ENCODE measurements at places on chromosomes 16 and 17.

- no peak for DNase-seq
These were observed 6.1 kb downstream of the DNAI2 start for GRCh38 chr17:74280093-74280513.

GRCh38 chr16:80852261-80852872 is 48.0 kb upstream of the CDYL2 start:
- DNase-seq = no peak

DNA sequence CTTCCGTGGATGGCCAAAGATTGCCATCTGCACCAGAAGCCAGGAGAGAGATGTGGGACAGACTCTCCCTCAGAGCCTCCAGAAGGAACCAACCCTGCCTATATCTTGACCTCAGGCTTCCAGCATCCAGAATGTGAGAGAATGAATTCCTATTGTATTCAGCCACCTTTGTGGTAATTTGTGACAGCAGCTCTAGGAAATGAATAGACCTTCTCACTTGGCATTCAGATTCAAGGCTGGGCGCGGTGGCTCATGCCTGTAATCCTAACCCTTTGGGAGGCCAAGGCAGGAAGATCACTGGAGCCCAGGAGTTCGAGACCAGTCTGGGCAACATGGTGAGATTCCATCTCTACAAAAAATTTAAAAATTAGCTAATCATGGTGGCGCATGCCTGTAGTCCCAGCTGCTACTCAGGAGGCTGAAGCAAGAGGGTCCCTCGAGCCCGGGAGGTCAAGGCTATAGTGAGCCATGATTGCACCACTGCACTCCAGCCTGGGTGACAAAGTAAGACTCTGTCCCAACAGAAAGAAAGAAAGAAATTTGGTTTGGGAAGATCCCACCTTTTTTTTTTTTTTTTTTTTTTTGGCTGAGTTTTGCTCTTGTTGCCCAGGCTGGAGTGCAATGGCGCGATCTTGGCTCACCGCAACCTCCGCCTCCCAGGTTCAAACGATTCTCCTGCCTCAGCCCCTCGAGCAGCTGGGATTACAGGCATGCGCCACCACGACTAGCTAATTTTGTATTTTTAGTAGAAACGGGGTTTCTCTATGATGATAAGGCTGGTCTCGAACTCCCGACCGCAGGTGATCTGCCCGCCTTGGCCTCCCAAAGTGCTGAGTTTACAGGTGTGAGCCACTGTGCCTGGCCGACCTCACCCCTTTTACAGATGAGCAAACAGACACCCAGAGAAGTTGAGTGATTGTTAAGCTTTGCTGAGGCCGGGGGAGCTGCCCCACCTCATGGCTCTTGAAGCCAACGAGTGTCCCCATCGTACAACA is 4.3 kb upstream of the CPSF4L start:
- no peak for DNase-seq

DNA sequence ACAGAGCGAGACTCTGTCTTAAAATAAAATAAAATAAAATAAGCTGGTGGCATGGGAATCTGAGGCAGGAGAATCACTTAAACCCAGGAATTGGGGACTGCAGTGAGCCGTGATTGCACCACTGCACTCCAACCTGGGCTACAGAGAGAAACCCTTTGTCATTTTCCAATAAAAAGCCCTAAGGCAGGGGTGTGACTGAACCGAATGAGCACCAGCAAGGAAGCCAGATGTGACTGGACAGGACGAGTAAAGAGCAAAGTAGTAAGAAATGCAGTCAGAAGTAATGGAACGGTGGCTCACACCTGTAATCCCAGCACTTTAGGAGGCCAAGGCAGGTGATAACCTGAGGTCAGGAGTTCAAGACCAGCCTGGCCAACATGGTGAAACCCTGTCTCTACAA is 3.8 kb upstream of the RPL23 start:
- no peak for DNase-seq

DNA sequence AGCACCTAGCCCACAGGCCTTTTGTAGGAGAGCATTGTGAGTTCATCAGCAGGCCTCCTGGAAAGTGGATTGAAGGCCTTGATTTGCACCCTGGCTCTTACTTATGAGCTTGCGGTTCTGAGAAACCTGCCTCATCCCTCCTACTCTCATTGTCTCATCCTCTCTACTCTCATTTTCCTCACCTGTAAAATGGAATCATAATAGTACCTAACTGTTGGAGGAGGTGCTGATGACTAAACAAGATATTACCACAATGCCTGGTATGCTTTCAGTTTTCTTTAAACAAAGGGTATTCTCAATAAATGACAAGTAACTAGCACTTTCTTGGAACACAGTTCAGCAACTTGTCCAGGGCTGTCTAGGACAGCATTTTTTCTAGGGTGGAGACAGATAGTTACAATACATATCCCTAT is 243.1 kb upstream of the MAF start:
- no peak for DNase-seq

DNA sequence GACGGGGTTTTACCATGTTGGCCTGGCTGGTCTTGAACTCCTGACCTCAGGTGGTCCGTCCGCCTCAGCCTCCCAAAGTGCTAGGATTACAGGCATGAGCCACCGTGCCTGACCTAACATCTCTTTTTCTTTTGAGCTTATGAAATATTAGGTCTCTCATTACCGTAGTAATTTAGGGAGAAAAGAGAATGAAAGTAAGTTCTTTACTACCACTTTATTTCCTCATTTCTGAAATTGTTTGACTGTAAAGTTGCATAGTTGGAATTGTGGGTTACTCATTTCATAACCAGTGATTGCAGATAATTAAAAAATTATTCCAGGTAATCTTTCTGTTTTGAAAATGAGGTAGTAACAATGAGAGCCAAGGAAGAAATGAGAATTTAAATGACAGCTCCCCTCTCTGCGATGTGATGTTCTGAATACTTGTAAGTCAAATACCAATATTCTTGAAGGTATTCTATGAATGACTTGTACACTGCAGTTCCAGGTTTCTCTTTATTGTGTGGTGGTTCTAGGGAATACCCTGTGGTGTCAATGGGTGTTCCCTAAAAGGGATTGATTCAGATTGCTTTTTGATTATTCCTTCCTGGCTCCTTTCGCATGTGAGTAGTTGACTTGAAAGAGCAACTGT is 28.3 kb downstream of the MAP2K4 start:
- DNase-seq = no peak

- DNase-seq = no peak
These were observed 68.8 kb downstream of the ABCA8 start for GRCh38 chr17:68886401-68886800.

GRCh38 chr17:55154101-55154500 is 110.7 kb upstream of the HLF start:
- DNase-seq = no peak

DNA sequence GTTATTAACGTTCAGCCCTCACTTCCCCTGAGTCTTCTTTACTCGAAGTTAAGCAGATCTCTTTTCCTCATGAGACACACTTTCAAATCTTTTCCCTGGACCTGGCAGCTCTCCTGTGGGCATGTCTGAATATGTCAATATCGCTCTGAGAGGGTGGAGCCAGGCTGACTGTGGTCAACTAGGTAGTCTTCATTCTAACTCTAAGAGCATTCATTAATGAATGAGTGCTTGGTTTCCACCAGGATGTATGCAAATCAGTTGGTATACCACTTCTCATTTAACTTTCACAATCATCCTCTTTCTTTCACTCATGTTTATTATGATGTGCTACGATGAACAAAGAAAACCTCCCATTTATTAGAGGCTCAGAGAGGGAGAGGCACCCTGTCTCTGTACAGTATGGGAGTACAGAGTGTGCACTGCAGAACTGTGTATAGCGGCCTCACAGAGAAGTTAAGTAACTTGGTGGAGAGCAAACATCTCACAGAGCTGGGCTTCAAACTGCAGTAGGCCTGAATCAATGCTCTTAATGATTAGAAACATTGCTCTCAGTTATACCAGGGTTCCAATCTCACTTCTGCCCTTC is 39.9 kb downstream of the OTOA start:
- DNase-seq = no peak

GRCh38 chr16:81403601-81404391 is 40.8 kb upstream of the CMIP start:
- DNase-seq = peak; percentile 96

DNA sequence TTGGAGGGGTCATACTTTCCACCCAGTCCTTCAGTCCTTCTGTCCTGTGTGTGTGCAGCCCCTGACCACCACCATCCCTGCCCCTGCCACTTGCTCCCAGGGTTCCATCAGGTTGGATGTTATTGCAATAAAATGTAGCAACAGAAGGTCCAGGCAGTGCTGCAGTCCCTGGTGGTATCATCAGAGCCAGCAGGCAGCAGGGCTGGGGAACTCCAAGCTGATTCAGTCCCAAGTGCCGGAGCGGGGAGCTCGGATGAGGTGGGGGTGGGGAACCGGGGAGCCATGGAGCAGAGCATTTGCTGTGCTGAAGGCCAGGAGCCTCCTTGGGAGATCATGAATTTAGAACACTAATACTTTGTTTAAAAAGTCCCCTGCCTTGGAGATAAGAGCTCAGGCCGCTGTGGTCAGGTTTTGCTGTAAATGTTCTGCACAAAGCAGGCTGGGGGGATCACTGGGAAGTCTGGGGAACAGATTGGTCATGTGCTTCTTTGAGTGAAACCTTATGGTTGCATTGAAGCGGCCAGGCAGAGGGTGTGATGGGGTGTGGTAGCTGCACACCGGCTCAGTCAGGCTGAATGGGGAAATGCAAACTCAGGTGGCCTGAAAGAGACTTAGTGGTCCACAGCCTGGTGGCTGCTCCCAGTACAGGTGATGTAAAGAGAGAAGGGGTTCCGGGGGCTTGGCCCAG is 225.9 kb downstream of the SEC14L1 start:
- peak; percentile 72 for DNase-seq

GRCh38 chr17:74466111-74466827 is at the start of gene CD300A:
TSS of gene CD300A (plus strand) at chr17:74466634. CDS start at chr17:74466704, 70 bp downstream.
- DNase-seq = peak; percentile 89

GRCh38 chr17:14302431-14303099 is 1.7 kb downstream of the HS3ST3B1 start:
- peak; percentile 95 for DNase-seq

DNA sequence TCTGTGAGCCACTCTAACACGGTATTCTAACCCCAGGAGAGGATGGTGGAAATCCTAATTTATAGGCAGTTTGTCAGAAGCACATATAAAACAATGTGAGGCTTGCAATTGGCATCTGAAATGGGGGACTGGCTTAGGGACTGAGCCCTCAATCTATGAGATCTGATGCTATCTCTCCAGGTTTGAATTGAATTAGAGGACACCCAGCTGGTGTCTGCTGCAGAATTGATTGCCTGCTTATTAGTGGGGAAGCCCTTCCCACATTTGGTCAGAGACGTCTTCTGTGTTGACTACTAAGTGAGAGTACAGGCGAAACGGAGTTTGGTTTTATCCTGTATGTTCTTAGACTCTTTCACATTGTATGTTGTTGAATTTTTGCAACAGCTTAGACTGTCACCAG is 13.6 kb upstream of the TMIGD1 start:
- no peak for DNase-seq

DNA sequence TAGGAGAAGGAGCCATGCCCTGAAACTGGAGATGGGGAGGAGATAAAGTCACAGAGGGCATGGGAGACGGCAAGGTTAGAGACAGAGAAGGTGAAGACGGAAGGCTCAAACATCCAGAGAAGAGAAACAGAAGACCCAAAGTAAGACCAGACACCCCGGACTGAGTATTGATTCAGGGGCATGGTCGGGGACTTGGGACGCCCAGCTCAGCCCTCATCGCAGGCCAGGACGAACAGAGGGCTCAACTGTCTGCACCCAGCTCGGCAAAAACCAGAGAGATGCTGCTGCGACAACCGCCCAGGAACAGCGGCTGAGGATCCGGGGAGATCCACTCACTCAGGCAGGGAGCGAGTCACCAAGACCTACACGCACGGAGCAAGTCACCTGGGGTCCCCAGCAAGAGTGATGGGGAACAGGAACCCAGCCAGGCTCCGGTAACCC is 999 bp downstream of the XYLT1 start:
- DNase-seq = no peak

- DNase-seq = no peak
These were observed 23.6 kb upstream of the MRPS23 start for GRCh38 chr17:57873261-57874057.

GRCh38 chr17:52465407-52465806 is 306.9 kb upstream of the CA10 start:
- DNase-seq = peak; percentile 73

DNA sequence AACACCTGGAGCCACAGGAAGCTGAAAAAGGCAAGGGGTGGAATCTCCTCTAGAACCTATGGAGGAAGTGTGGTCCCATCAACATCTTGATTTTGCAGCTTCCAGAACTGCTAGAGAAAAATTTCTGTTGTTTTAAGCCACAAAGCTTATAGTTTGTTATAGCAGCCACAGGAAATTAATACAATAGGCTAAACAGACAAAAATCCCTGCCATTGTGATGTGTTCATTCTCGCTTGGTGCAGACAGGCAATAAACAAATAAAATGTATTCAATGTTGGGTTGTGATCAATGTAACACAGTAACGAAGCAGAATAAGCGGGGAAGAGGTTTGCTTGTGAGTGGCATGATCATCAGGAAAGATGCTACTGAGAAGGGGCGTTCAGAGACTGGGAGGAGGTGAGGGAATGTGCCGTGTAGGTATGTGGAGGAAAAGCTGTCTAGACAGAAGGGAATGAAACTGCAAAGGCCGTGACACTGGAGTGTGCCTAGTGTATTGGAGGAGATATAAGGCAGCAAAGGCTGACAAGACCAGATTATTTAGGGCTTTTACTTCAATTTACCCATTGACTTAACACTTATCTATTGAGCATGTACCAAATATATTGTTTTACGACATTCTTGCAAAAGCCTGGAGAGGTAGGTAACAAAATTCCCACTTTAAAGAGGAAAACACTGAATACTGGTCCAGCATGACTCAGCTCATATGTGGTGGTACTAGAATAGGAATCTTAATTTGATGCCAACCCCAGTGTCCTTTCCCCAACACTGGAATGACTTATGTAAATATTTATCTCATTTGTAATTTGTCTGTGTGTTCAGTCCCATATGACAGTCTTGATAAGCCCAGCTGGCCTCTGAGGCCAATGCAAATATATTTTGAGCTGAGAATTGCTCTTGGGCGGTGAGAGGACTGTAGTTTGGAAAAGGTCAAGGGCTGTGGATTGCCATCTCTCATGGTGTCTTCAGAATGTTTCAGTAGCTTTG is 375.9 kb downstream of the CDH13 start:
- no peak for DNase-seq

- DNase-seq = peak; percentile 97
These were observed at the start of gene ZNF48 for GRCh38 chr16:30395155-30395991. TSS of gene ZNF48 (plus strand) at chr16:30395420. CDS start at chr16:30395795, 375 bp downstream.

- no peak for DNase-seq
These were observed 115.6 kb downstream of the CDK5R1 start for GRCh38 chr17:32602396-32602795.
